ENCODE measurements at places on chromosomes 7 and 10.

DNA sequence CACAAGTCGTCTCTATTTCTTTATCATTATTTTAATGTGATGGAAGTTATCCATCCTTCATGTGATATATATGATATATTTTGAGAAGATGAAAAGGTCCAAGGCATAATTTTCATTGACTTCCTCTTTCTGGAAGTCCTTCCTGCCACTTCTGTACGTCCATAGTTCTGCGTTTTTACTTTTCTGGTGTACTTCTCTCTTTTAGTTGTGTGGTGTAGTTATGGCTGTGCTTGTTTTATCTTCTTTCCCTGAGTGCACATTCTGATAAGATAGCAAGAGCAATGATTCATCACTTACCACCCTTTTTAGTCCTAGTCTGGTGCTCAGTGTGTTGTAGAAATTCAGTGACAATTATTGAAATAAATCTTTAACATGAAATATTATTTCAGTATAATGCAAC, 231.3 kb upstream of the FERD3L start:
- no peak overlapping the region for H3K4me3 ChIP-seq
- DNase-seq: no peak
- H3K27me3 ChIP-seq: no peaks in the 10 kb centered on the region
- H3K27ac ChIP-seq: no peak overlapping the region

DNA sequence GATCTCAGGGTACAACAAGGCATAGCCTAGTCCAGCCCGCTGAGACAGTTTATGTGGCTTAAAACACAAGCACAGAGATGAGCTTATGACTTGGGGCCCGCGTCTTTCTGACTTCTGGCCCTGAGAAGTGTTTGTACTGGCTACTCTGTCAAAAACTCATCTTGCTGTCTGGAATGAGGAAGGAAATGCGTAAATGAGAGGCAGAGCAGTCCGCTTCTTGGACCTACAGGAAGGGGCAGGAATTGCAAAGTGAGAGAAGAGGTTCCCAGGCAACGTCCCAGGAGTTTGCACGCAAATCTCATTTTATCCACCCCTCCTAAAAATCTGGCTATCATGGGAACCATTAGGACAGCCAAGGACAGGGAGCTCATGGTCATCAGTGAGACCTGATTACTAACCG, 5.5 kb downstream of the ANXA11 start:
- DNase-seq: no peak
- no peaks in the 10 kb centered on the region for H3K27me3 ChIP-seq
- H3K4me1 ChIP-seq: peaks cover 73% of the 10 kb centered on the region
- no peak overlapping the region for H3K27ac ChIP-seq
- peaks cover 21% of the 10 kb centered on the region for H3K36me3 ChIP-seq

- no peak for DNase-seq
- no peak overlapping the region for H3K4me3 ChIP-seq
- H3K27me3 ChIP-seq: no peaks in the 10 kb centered on the region
- H3K36me3 ChIP-seq: no peaks in the 10 kb centered on the region
Measured at GRCh38 chr10:97785731-97786130, 13.9 kb upstream of the SFRP5 start.

- H3K4me1 ChIP-seq: no peaks in the 10 kb centered on the region
- H3K27me3 ChIP-seq: no peaks in the 10 kb centered on the region
- DNase-seq: no peak
- H3K4me3 ChIP-seq: no peak overlapping the region
Measured at GRCh38 chr7:48389977-48390376, 218.7 kb downstream of the ABCA13 start.

Data from activated naive CD4-positive, alpha-beta T cell treated with anti-CD3 and anti-CD28 coated beads for 36 hours (primary cell).